Activated CD8-positive, alpha-beta T cell treated with anti-CD3 and anti-CD28 coated beads for 36 hours (primary cell): ENCODE measurements at places on chromosomes 13 and 19.

DNA sequence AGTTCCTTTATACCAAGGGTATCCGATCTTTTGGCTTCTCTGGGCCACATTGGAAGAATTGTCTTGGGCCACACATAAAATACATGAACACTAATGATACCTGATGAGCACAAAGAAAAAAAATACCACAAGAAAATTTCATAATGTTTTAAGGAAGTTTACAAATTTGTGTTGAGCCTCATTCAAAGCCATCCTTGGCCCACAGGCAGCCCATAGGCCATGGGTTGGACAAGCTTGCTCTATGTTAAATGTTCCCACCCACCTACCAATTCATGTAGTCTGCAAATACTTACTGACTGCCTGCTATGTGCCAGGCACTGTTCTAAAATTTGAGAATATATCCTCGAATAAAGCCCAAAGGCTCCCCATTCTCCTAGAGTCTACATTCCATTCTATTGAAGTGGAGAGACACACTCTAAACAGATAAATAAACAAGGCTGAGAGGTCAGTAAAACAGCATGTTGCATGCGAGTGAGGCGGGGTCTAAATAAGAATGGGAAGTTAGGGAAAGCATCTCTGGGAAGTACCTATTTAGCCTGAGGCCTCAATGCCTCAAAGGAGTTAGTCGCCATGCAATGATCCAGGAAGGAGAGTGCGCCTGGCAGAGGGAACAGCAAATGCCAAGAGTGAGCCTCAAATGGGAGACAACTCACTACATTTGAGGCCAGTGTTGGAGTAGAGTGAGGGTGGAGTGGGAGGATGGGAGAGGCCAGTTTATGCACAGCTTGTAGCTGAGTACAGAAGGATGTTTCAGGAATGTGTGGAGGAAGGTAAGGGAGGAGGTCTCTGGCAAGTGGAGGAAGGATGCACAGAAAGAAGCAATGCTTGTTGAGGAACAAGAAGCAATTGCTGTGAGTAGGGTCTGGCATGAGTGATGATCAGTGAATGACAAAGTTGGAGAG is 52.5 kb upstream of the CLDN10 start:
- DNase-seq = no peak

GRCh38 chr13:95797016-95797415 is 120.1 kb downstream of the DNAJC3 start:
- no peak for DNase-seq

- DNase-seq = no peak
Observed at GRCh38 chr13:111295886-111296285, 24.6 kb upstream of the TEX29 start.

- no peak for DNase-seq
Observed at GRCh38 chr19:50764409-50764808, 5.9 kb upstream of the GPR32 start.

GRCh38 chr13:66402546-66402945 is 827.6 kb downstream of the PCDH9 start:
- DNase-seq = no peak

DNA sequence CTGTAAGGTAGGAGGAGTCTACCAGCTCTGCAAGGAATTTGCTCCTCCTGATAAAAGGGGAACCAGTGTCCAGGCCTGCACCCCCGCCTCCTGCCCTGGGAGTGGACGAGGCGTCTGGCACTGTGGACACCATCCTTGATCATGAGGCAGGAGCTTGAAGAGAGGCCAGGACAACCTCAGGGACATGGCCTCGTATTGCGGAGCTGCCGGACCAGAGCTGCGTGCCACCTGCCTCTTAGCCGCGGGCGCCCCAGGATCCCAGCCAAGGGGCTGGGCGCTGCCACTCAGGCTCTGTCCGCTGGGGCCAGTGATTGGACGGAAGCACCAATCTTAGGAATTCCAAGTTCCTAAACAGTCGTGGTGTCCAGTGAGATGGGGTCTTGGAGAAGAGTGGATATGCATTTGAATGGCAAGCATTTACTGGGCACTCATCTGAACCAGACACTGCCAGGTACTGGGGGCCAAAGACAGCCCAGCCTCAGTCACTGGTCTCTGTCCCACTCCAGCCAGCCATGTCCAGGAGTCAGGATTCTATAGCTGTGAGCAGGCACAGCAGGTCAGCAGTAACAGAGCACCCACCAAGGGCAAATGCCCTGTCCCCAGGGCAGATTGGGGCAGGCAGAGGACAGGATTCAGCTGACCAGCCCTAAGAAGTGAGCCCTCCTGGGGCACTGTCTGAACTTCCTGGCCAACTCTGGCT is 39.1 kb upstream of the ANKRD10 start:
- no peak for DNase-seq

GRCh38 chr13:50589139-50589538 is 254.4 kb downstream of the DLEU7 start:
- DNase-seq = peak; percentile 27

DNA sequence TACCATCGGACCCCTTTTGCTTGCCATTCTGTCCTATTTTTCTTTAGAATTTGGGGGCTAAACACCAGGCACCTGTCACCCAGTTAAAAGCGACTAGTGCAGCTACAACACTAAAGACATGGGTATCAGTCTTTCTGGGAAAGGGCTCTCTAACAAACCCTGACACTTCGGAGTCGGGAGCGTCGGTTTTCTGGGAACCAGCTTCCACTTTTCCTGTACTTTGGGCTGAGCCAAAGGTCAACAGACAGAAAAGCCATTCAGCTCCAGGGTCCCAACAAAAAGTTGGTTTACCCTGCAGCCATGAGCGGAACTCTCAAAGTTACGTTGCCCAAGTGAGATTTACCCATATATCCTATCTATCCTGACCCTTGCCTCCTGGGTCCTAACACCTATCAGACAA is 337.0 kb upstream of the SLITRK5 start:
- no peak for DNase-seq

GRCh38 chr13:114074671-114075315 is 57.6 kb downstream of the RASA3 start:
- no peak for DNase-seq

DNA sequence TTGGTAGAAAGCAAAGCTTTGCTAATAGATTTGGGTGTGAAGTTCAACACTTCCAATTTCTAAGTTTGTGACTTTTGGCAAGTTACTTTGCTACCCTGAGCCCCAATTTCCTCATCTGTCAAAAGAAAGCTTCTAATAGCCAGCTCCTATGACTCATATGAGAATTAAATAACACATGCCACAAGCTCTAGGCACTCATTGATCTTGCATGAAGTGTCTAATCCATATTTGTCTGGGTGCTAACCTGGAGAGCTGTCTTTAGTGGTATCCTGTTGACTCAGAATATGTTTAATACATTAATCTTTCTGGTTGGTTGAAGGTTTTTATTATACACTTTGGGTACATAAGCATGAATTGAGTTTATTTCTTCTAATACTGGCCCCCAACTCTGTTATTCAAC is 188.8 kb downstream of the POSTN start:
- DNase-seq = no peak

- no peak for DNase-seq
Observed at GRCh38 chr19:38658462-38659306, 11.2 kb downstream of the ACTN4 start.

GRCh38 chr19:5637971-5638370 is 15.1 kb downstream of the SAFB start:
- no peak for DNase-seq

- DNase-seq = no peak
Observed at GRCh38 chr13:26422036-26422435, 135.4 kb upstream of the WASF3 start.

DNA sequence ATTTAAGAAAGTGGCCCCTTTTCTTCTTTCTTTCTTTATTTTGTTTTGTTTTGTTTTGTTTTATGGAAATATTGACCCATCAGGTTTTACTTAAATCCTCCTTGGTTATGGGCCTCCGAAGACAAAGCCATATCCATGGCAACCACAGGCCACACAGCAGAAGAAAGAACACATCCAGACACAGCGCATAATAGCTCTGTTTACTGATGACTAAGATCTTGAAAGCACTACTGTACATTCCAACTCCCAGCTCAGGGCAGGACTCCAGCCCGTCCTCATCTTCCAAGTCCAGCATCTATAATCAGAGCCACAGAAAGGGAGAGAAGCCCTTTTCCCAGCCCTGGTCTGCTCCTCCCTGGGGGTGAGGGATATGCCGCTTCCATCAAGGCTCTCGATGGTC is 84.3 kb downstream of the NUFIP1 start:
- no peak for DNase-seq

DNA sequence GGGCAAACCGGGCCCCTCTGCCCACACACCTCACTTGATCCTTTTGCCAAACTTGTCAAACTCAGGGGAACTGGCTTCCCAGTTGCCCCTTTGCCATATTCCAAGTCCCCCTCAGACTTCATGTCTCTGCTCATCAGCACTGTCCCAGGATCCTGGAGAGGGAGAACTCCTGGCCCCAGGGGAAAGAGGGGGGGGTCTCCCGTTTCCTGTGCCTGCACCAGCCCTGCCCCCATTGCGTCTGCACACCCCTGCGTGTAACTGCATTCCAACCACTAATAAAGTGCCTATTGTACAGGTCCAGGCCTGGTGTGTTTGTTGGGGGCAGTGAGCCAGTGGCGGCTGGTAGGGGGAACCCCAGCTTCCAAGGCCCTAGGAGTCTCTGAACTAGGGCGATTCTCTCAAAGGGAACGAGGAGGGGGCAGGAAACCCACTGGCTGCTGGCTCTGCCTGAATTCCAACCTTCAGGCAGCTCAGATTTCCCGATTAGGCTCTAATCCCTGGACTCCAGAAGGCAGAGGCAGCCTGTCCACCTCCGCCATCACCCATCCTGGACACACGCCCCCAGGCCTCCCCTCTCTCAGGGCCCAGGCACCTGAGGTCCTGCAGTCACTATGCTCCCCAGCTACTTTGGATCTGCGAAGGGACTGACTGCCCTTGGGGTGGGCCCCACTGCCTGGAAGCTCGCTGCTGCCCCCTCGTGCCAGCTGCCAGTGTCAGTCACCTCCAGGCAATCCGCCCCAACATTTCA is 9.7 kb upstream of the ILF3 start:
- peak; percentile 90 for DNase-seq

DNA sequence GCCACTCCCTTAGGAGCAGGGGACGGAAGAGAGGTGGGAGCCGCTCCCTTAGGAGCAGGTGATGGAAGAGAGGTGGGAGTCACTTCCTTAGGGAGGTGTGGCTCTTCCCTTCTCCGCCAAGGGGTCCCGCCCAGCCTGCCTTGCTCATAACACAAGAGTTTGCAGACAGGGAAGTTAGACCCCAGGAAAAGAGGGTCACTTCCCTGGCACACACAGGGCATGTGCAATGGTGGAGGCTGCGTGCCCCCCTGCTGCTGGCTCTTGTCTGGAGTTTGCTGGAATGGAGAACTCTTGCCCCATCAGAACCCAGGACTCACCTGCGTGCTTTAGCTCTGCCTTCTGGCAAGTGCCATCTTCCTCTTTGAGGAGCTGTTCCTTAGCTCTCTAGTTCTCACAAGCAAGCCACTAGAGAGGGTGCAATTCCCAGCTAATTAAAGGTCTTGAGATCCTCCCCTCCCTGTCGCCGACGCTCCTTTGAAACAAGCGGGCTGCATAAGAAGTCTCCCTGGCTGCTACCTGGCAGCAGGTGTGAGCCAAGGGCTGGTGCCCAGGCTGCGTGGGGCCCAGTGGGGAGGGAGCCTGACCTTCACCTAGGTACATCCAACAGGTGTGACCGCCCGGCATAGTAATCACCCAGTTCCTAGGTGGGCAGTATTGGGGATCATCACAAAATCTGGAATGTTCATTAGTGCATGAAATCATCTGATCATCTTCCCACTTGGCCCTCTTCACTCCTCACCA is 281.6 kb downstream of the ZNF536 start:
- DNase-seq = no peak

GRCh38 chr19:10975374-10976130 is 14.7 kb downstream of the SMARCA4 start:
- DNase-seq = no peak

DNA sequence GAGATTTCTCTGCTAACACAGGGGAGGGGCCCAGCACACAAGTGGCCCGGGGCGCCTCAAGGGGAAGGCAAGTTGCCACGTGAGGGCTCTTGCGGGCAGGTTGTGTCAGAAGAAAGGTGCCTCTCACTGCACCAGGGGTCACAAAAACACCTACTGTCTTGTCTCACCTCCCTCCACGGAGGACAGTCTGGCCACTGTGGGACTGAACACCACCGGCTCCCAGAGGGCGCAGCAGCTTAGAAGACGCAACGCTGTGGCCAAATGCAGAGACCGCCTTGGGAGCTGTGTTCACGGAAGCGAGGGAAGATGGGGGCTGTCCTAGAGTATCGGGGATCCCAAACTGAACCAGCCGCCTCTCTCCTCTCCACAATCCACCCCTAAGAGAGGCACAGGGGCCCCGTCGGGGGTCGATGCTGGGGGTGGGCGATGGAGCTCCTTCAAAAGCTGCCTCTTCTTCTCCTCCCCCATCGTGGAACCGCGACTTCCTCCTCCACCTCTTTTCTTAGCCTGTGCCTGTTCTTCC is 177.5 kb downstream of the FOXO1 start:
- DNase-seq = no peak

- no peak for DNase-seq
Observed at GRCh38 chr19:31716826-31717225, 367.6 kb upstream of the TSHZ3 start.

GRCh38 chr19:18401580-18402112 is 4.2 kb upstream of the LRRC25 start:
- DNase-seq = peak; percentile 21

DNA sequence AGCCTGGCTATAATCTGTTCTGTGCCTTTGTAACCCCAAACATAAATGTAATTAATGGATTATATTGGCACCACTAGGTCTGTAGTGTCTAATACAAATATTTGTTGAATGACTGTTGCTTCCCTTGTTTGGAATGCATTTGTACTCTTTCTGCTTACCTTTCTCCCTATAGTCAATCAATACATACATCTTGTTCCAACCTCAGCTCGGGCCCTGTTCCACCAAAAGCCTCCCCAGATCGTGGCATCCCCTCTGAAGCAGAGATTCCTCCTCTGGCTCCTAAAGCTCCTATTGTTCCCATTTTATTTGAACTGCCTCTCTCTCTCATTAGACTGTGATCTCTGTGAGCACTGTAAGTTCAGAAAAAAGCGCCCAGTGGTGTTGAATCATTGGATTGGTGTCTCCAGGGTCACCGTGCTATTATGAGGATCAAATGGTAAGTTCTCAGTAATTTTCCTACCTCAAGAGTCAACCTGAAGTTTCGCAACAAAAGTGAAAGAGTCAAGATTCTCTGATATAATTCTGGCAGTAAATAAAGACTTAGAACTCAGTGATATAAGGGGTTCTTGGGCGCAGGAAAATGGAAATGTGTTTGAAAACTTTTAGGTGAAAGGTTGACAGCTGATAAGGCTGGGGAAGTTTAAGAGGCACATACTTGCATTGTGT is 151.5 kb downstream of the KLF5 start:
- no peak for DNase-seq

- no peak for DNase-seq
Observed at GRCh38 chr19:49954933-49955332, 6.0 kb downstream of the SIGLEC11 start.

DNA sequence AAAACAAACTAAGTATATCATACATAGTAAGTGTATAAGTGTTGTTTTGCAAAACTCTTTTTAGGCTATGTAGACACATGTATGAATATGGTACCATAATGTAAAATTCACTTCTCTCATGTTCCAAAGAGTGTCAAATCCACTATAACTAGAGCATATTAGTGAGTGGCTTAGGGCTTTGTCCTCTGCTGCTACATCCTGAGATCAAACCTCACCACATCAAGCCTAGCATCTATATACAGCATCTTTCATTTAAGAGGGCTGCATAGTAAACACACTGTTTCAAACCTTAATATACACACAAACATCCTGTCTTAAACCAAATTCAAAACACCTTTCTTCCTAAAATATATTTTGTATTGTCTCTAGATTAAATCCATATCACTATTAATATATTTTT is 38.7 kb downstream of the ELF1 start:
- no peak for DNase-seq

- peak; percentile 26 for DNase-seq
Observed at GRCh38 chr19:47274891-47275761, 441 bp downstream of the INAFM1 start.
